ENCODE measurements at places on chromosomes 5 and 9. TPM values are rescaled to one million over a fixed set of nuclear protein-coding genes. Genes with fewer than 3 reads are reported as not detected.

ORM2 gene
- polyA plus RNA-seq = not detected

TOR2A gene
- polyA plus RNA-seq = 12.7 TPM

TIMD4 gene
- 0.95 TPM for polyA plus RNA-seq

GABRB2 gene
- 1.7 TPM for polyA plus RNA-seq

DNA sequence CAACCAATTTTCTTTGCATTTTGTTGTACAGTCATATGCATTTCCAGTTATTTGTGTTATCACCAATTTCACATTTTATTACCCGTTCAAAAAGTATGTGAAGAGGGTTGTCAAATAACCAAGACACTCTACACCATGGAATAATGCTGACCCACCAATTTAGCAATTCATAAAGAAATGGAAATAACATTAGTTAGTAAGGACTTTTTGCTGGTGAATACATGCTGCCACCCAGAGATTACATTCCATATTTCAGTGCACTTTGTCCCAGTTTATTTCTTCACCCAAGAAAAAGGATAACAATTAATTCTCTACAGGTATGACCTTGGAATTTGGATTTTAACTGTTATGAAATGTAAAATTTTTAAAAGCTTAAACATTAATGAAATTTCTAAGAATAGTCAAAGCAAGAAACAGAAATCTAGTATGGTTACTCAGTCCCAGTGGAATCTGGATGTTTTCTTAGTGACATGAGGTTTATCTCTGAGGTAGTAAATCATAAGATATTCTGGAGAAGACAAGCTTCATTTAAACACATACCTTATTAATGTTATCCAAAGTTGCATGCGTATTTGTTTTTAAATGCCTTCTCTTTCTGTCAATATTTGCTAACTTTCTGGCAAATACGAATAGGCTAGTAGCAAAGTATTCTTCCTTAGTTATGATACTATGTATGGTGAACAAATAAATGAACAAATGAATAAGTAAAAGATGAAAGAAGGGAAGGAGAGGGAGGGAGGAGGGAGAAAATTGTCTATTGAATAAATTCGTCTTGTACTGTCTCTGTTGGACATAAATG lies 100.6 kb downstream of the CETN3 start:
- DNase-seq = no peak

GRCh38 chr5:124220418-124220817 lies 526.0 kb downstream of the ZNF608 start:
- DNase-seq = no peak

DNA sequence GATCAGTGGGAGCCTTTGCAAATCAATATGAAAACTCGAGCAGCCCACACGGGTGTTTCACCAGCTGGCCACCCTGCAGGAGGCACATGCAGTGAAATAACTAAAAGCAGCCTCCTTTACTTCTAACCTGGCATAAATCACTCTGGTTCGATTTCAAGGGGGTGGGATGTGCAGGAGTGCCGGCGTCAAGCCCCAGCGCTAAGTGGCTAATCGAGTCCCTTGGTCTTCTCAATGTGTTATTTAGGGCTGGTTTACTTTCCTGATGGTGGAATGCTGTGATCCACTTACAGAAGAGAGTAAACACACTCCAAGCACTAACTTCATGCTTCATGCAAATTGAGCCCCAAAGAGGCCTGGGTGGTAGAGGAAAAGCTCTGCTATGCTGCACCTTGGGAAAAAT lies 109.4 kb downstream of the TMEM174 start:
- DNase-seq = no peak

DNA sequence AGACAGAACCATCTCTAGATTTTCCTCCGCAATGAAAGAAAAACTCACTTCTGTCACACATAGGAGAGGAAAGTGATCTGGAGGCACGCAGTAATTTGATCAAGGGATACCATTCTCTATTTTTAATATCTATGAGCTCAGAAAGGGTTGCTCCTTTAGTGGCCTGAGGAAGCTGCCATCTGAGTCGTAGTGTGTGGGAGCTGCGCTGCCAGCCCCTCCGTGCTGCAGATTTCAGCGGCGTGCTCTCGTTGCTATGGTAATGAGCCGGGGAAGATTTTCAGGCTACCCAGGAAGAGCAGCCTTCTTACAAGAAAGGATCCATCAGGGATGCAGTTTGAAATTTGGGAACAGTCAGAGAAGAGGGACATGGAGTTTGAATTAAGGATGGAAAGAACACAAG lies 17.1 kb upstream of the GOLM1 start:
- DNase-seq = no peak

DNA sequence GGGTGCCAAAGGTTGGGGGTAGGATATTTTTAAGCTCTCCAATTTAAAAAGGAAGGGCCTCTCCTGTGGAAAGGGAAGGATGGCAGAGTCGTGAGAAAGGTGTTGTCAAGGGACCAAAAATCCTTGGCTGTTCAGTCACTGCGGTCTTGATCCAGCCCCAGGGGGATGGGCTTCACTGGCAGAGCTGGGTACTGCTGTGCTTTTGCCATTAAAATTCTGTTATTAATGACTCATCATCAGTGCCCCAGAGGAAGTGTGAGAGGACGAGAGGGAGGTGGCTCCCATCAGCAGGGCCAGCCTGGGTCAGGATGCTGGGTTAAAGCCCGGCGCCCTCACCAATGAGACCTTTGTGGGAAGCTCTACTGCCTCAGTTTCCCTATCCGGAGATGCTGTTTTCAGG lies 16.7 kb downstream of the PCDH12 start:
- DNase-seq = no peak

Data from left renal pelvis (tissue), 4 donors.